Activated CD8-positive, alpha-beta memory T cell treated with anti-CD3 and anti-CD28 coated beads for 1 hour (primary cell): ENCODE measurements at places on chromosomes 3 and 15.

DNA sequence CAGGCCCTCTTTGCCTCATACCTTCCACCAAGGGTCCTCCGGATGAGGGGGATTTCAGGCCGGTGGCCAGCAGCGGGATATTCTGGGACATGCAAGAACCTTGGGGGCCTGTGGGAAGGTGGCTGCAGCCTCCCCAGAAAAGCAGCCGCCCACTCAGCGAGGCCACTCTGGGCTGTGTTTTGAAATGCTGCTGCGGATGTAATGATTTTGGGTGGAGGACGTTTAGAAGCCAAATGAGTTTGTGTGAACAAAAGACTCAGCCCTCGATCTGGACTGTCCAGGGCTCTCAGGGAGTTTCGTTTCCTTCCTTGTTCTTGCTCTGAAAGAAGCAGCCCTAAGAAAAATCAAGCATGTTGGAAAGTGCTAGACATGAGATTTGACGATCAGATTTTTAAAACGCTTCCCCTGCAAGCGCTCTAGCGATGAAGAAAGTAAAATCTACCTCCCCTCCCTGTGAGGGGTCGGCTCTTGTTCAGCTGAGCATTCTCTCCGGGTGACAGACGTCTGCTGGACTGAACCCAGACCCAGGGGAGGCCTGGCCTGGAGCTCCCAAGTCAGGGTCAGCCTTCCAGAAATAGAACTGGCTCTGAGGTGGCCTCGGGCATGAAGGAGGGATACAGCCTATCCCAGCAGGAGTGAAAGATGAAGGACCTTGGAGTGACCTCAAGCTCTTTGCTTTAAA is 12.9 kb downstream of the HEG1 start:
- DNase-seq = no peak

DNA sequence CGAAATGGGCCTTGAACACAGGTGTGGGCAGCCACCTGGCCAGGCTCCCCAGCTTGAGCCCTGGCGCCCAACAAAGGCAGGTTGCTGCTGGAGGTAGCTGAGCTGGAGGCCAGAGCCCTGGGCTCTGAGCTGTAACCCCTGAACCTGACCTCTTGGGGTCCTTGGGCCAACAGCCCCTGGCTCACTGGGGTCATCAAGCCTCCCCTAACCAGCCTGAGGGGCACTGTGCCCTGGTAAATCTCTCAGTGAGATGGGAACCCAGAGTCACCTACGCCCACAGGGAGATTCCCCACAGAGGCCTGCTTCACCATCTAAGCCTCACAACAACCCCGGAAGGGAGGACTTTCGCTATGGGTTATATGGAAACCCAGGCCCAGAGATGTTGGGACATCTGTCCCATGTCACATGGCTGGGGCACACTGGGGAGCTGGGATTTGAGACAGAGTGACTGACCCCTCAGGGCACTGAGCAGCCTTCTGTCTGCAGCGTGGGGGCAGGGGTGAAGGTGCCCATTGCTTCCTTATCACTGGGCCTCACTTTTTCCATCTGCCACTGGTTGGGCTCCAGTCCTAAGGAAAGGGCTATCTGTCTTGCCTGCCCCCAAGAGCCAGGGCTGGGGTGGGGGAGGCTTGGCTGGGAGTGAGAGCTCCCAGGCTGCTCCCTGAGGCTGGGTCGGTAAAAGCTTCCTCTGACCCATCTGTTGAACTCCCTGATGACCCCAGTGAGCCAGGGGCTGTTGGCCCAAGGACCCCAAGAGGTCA is 59.1 kb downstream of the IQSEC1 start:
- no peak for DNase-seq

GRCh38 chr3:46056686-46057085 is 29.4 kb upstream of the XCR1 start:
- DNase-seq = no peak

GRCh38 chr15:40269604-40270003 is 13.3 kb downstream of the ANKRD63 start:
- DNase-seq = no peak

GRCh38 chr3:32147509-32147908 is 41.1 kb downstream of the GPD1L start:
- DNase-seq = no peak

DNA sequence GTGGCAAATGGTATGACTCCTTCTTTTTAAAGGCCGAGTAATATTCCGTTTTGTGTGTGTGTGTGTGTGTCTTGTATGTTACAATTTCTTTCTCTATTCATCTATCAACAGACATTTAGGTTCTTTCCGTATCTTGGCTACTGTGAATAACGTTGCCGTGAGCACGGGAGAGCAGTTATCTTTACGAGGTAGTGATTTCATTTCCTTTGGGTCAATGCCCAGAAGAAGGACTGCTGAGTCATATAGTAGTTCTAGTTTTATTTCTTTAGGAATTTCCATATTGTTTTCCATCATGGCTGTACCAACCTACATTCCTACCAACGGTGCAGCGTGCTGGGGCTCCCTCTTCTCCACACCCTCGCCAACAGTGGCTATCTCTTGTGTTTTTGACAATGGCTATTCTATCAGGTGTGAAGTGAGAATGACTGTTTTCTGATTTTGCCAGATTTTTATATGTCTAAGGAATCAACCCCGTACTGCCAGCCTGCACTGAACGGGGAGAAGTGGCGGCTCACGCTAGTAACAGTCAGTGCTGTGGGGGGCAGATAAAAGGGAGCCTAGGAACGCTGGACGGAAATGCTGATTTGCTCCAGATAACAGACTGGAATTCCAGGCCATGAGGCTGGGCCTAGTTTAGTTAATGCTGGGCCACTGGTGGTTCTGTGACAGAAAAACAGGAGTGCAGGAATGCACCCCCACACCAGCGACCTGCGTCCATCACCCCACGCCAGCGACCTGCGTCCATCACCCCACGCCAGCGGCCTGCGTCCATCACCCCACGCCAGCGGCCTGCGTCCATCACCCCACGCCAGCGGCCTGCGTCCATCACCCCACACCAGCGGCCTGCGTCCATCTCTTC is 168.1 kb downstream of the XXYLT1 start:
- no peak for DNase-seq

- no peak for DNase-seq
Measured at GRCh38 chr3:38457111-38458003, 3.7 kb downstream of the ACVR2B start.

DNA sequence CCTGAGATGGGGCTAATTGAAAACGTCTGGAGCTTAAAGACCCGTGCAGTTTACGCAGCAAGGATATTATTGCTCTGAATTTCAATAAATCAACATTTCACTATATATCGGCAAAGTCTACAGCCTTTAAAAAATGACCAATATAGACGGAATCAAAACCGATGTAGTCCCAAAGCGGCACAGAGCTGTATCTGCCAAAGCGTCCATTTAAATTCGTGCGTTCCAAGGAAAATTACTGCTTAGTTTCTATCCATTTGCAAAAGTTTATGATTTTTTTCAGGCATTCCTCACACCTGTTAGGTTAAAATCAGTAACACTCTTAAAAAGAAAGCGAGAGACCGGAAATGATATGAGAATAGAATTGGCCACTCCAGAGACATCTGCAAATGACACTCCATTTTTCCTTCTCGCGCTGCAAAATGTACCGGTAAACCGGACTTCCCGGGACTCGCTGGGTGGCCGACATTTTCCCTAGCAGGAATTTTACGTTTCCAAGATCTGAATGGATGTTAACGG is 777 bp upstream of the EIF4A2 start:
- DNase-seq = no peak

- DNase-seq = no peak
Measured at GRCh38 chr15:83063551-83063950, 3.5 kb downstream of the BTBD1 start.

DNA sequence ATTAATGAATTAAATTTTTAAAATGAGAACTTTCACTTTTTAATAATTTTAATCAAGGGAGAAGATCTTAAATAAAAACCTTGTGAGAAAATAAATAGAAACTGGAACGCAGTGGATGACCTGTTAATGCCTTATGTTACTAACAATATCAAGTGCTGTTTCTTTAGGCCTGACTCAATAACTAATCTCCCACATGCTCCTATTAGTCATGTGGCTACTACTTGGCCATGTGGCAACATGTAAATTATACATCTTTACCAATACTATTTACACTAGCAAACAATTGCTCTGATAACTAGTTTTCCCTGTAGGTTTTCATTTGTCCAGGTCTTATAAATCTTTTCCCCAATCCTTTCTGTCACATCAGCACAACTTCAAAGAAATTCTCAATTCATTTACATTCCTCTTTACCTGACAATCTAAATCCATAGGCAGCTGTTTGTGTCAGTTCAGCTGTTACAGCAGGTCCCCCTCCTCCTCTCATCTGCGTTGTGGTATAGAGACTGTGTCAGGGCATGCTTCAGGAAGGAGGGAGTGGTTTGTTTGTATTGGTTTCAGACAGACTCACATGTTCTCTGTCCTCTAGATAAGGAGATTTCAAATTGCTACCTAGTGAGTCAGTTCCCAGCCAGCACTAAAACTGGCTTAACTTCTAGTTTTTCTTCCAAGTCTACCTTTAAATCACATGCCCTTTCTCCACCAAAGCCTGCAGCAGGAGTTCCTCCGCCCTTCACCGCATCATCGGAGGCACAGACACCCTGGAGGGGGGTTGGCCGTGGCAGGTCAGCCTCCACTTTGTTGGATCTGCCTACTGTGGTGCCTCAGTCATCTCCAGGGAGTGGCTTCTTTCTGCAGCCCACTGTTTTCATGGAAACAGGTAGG is 11.3 kb upstream of the C3orf52 start:
- DNase-seq = no peak

- no peak for DNase-seq
Measured at GRCh38 chr3:196763179-196763578, 23.5 kb downstream of the PAK2 start.

DNA sequence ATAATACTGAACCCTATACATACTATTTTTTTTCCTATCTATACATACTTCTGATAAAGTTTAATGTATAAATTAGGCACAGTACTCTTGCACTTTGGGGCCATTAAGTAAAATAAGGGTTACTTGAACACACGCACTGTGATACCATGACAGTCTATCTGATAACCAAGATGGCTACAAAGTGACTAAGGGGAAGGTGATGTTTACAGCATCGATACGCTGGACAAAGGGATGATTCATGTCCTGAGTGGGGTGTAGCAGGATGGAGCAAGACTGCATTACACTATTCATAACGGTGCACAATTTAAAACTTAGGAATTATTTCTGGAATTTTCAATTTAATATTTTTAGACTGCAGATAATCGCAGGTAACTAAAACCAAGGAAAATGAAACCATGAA is 30.0 kb upstream of the SLC2A2 start:
- no peak for DNase-seq

DNA sequence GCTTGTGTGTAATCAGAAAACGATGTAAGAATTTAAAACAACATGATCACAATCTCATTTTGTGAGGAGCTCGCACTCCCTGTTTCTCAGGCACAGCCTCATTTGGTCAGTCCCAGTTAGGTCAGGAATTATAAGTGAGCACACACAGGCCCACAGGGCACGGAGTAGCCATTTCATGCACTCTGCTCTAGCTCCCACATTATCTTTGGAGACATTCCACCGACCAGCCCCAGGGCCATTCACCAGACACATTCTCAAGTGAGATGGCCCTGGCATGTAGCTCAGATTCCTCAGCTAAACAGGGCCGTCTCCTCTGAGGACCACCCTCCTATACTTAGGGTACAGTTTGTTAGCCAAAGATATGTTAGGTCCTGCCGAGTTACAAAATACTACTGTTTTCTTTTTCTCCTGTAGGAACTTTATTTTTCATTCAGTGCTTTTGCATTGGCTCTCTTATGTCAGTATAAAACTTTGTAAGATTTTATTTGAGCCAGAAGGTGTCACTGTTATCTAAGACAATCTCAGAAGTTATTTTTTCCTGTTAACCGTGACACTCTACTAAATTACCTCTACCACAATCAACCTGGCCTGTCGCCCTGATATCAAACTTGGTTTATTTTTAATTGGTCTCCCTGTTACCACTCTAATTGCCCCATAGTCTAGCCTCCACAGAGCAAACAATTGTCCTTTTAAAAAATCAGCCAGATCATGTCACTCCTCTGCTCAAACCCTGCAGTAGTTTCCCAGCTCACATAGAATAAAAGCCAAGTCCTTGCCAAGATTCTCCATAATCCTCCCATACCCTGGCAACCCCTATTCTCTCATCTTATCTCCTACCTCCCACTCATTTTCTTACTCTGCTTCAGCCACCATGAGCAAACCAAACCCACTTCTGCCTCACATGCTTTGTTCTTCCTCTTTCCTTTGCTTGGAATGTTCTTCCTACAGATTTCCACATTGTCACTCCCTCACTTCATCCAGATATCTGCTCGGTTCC is 105.7 kb downstream of the PPP2R3A start:
- no peak for DNase-seq
